CD4-positive, CD25-positive, alpha-beta regulatory T cell (primary cell): ENCODE measurements at places on chromosomes 11 and 22.

- no peak overlapping the region for H3K4me3 ChIP-seq
- H3K27ac ChIP-seq, result no peak overlapping the region
- H3K27me3 ChIP-seq, result no peaks in the 10 kb centered on the region
- H3K4me1 ChIP-seq, result no peaks in the 10 kb centered on the region
These were observed 122.8 kb downstream of the SHANK2 start for GRCh38 chr11:71129624-71130023.

DNA sequence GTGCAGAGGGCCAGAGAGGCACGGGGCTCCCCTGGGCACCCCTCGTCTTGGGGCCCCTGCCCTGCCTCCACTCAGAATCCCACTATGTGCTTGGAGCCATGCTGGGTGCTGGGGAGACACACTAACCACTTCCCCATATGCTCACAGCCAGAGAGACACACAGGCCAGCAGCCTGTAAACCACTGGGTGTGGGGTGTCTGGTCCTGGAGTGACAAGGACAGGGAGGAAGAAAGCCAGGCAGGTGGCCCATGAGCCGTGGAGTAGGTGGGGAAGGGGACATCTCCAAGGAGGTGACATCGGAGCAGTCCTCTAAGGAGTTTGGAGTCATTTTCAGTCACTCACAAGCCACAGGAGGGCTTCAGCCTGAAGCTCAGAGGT, 58.9 kb downstream of the CDKN1C start:
- H3K4me1 ChIP-seq, result no peaks in the 10 kb centered on the region
- H3K4me3 ChIP-seq, result no peak overlapping the region
- no peak for DNase-seq
- H3K27me3 ChIP-seq, result no peaks in the 10 kb centered on the region
- H3K27ac ChIP-seq, result no peak overlapping the region

DNA sequence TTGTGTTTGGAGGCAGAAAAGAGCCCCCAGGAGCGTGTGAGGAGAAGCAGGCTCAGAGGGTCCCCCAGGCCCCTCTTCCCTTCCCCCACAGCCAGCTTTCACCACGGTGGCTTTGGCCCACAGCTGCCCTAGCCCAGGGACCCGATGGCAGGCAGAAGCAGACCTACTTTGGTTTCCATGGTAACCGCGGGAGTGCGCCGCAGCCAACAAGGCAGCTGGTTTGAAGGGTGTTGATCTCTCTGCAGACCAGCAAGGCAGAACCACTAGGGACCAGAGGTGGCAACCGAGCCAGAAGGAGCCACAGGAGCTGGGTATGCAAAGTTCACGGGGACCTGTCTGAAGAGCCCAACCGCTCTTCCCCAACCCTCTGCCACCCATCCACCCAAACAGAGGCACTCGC, 69.4 kb downstream of the BUD13 start:
- DNase-seq, result no peak
- H3K4me1 ChIP-seq, result no peaks in the 10 kb centered on the region
- H3K36me3 ChIP-seq, result no peaks in the 10 kb centered on the region
- H3K4me3 ChIP-seq, result no peak overlapping the region
- peaks cover 2% of the 10 kb centered on the region for H3K27me3 ChIP-seq

- no peak overlapping the region for H3K27ac ChIP-seq
- DNase-seq, result no peak
- H3K36me3 ChIP-seq, result peaks cover 45% of the 10 kb centered on the region
- H3K4me1 ChIP-seq, result no peaks in the 10 kb centered on the region
These were observed 92.4 kb upstream of the BID start for GRCh38 chr22:17866621-17867020.

DNA sequence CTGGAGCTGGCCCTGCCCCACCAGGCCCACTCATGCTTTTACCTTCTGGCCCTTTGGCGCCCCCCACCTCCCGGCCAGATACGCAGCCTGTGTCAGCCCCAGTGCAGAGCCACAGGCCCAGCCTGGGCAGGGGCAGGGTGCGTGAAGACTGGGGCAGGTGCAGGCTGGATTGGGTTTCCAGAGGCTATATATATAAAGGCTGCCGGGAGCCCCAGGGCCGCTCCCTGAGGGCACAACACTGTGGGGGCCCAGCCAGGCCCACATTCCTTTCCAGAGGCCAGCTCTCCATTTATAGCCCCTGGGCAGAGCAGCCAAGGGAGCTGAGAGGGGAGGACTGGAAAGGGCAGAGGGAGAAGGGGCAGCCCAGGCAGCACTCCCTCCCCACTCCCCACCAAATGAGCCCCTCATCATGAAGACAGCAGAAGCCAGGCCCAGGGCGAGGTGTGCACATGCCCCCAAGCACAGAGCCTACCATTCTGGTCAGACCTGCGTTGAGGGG, 5.0 kb upstream of the MYOD1 start:
- no peaks in the 10 kb centered on the region for H3K27me3 ChIP-seq
- H3K36me3 ChIP-seq, result no peaks in the 10 kb centered on the region
- no peak overlapping the region for H3K27ac ChIP-seq
- no peaks in the 10 kb centered on the region for H3K4me1 ChIP-seq
- DNase-seq, result no peak

- H3K4me3 ChIP-seq, result no peak overlapping the region
- H3K27ac ChIP-seq, result no peak overlapping the region
- no peak for DNase-seq
- H3K27me3 ChIP-seq, result no peaks in the 10 kb centered on the region
- peaks cover 17% of the 10 kb centered on the region for H3K36me3 ChIP-seq
- no peaks in the 10 kb centered on the region for H3K4me1 ChIP-seq
These were observed 63.2 kb downstream of the ALX4 start for GRCh38 chr11:44246726-44247125.

GRCh38 chr11:114832532-114833125, 154.3 kb downstream of the NXPE2 start:
- DNase-seq, result no peak
- H3K27me3 ChIP-seq, result no peaks in the 10 kb centered on the region
- no peaks in the 10 kb centered on the region for H3K4me1 ChIP-seq
- no peak overlapping the region for H3K27ac ChIP-seq

DNA sequence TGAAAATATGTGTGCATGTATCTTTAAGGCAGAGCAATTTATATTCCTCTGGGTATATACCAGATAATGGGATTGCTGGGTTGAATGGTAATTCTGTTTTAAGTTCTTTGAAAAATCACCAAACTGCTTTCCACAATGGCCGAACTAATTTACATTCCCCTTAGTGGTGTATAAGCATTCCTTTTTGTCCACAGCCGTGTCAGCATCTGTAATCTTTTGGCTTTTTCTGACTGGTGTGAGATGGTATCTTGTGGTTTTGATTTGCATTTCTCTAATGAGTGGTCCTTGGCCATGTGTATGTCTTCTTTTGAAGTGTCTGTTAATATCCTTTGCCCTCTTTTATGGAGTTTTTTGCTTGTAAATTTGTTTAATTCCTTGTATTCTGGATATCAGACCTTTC, 24.3 kb downstream of the CCDC15 start:
- no peak overlapping the region for H3K4me3 ChIP-seq
- no peaks in the 10 kb centered on the region for H3K4me1 ChIP-seq
- DNase-seq, result no peak
- H3K27ac ChIP-seq, result no peak overlapping the region
- no peaks in the 10 kb centered on the region for H3K27me3 ChIP-seq

- H3K27ac ChIP-seq, result no peak overlapping the region
- no peak overlapping the region for H3K4me3 ChIP-seq
- H3K36me3 ChIP-seq, result no peaks in the 10 kb centered on the region
- H3K4me1 ChIP-seq, result no peaks in the 10 kb centered on the region
These were observed 191.2 kb downstream of the CWF19L2 start for GRCh38 chr11:107266455-107266854.

GRCh38 chr11:82895437-82896091, 4.7 kb downstream of the PRCP start:
- H3K27me3 ChIP-seq, result no peaks in the 10 kb centered on the region
- H3K4me1 ChIP-seq, result peaks cover 23% of the 10 kb centered on the region
- no peak overlapping the region for H3K27ac ChIP-seq
- DNase-seq, result no peak
- no peak overlapping the region for H3K4me3 ChIP-seq
- no peaks in the 10 kb centered on the region for H3K36me3 ChIP-seq

DNA sequence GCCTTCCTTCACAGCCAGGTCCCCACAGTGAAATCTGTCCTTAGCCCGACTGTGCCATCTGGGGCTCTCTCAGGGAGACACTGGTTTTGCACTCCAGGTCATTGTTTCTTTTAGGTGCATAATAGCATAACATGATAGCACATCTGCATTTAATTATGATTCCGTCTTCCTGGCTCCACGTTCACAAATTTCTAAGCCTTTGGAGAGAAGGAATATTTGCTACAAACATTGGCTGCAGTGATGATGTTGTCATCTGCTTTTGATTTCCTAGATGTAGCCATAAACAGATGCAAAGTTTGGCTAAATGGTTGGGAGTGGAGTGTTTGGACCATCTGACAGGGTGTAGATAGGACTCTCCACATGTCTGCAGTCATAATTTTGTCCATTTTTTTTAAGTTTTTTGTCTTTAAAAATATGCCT, 12.0 kb upstream of the CAT start:
- H3K4me3 ChIP-seq, result no peak overlapping the region
- H3K36me3 ChIP-seq, result no peaks in the 10 kb centered on the region
- H3K4me1 ChIP-seq, result no peaks in the 10 kb centered on the region
- no peak for DNase-seq
- H3K27ac ChIP-seq, result no peak overlapping the region
- peaks cover 17% of the 10 kb centered on the region for H3K27me3 ChIP-seq

DNA sequence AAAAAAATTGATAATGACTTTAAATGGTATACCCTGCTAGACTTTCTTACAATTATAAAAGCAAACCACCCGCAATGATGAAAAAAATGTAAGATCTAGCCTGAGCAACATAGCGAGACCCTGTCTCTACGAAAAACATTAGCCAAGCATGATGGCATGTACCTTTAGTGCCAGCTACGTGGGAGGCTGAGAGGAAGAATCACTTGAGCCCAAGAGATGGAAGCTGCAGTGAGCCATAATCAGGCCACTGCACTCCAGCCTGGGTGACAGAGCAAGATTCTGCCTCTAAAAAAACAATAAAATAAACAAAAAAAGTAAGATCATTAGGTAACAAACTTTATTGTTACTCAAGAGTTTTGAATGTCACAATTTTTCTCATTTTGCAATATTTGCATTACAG, 39.2 kb downstream of the KMT5B start:
- H3K4me3 ChIP-seq, result no peak overlapping the region
- peaks cover 88% of the 10 kb centered on the region for H3K36me3 ChIP-seq
- no peak overlapping the region for H3K27ac ChIP-seq

GRCh38 chr11:117589063-117589462, 208.0 kb downstream of the DSCAML1 start:
- no peak overlapping the region for H3K4me3 ChIP-seq
- H3K36me3 ChIP-seq, result no peaks in the 10 kb centered on the region
- DNase-seq, result no peak
- H3K27me3 ChIP-seq, result no peaks in the 10 kb centered on the region
- no peaks in the 10 kb centered on the region for H3K4me1 ChIP-seq

DNA sequence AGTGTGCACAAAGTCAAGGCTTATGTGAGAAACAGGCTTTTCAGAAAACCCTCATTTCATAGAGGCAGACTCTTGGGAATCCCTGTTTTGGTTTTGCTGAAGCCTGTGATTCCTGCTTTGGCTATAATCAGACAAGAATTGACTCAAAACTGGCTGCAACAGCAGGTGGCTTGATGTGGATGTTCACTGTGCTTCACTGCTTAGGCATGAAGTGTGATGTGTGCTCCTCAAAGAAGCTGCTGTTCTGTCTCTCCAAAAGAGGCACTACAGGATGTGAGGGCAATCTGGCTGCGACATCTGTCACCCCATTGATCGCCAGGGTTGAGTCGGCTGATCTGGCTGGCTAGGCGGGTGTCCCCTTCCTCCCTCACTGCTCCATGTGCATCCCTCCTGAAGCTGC, 103.5 kb downstream of the C11orf58 start:
- DNase-seq, result no peak
- H3K27ac ChIP-seq, result no peak overlapping the region
- no peak overlapping the region for H3K4me3 ChIP-seq
- no peaks in the 10 kb centered on the region for H3K36me3 ChIP-seq
- no peaks in the 10 kb centered on the region for H3K27me3 ChIP-seq

GRCh38 chr11:31783252-31783651, 27.9 kb downstream of the PAX6 start:
- H3K36me3 ChIP-seq, result no peaks in the 10 kb centered on the region
- no peak overlapping the region for H3K27ac ChIP-seq
- H3K27me3 ChIP-seq, result no peaks in the 10 kb centered on the region

DNA sequence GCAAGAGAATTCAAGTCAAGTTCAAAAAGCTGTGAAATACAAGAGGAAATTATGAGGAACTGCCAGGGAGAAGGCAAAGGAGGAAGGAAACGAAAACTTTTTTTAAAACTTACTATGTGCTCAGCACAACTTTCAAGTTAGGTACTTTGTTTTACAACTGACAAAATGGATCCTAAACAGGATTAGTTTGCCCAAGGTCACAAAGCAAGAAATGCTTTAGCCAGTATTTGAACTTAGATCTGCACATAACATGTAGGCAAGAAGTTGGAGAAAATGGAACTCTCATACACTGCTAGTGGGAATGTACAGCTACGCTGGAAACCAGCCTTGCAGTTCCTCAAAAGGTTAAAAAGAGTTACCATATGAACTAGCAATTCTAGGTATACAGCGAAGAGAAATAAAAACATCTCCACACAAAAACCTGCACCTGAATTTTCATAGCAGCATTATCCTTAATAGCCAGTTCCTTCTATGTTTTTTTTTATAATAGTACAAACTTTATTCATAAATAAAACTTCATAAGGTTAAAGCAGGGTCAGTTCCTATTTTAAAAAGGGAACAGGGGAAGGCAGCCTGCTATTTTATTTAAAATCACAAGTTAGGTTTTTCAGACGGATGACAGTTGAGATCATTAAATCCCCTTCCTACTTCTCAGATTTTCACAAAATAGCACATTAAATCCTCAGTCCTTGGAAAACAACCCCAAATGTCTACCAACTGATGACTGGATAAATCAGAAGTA, 19.2 kb downstream of the DDX6 start:
- H3K36me3 ChIP-seq, result peaks cover 80% of the 10 kb centered on the region
- H3K27me3 ChIP-seq, result no peaks in the 10 kb centered on the region

- DNase-seq, result no peak
- no peaks in the 10 kb centered on the region for H3K4me1 ChIP-seq
- no peaks in the 10 kb centered on the region for H3K36me3 ChIP-seq
- no peaks in the 10 kb centered on the region for H3K27me3 ChIP-seq
These were observed 691.0 kb upstream of the API5 start for GRCh38 chr11:42620796-42621195.

DNA sequence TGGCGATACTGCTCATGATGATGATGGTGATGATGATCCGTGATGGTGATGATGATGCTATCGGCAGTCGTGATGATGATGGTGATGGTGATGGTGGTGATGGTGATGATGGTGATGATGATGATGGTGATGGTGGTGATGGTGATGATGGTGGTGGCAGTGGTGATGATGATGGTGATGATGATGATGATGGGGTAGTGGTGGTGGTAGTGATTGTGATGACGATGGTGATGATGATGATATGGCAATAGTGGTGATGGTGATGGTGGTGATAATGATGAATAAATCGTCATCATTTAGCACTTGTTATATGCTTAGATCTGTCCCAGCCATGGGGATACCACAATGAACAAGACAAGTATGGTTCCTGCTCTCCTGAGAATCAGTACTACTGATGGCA, 39.2 kb downstream of the SMIM38 start:
- no peaks in the 10 kb centered on the region for H3K36me3 ChIP-seq
- H3K4me1 ChIP-seq, result no peaks in the 10 kb centered on the region
- no peak for DNase-seq
- no peak overlapping the region for H3K4me3 ChIP-seq
